ENCODE measurements at places on chromosomes 5 and 9.

- DNase-seq: no peak
These were observed 104.5 kb downstream of the NSG2 start for GRCh38 chr5:174149989-174150388.

DNA sequence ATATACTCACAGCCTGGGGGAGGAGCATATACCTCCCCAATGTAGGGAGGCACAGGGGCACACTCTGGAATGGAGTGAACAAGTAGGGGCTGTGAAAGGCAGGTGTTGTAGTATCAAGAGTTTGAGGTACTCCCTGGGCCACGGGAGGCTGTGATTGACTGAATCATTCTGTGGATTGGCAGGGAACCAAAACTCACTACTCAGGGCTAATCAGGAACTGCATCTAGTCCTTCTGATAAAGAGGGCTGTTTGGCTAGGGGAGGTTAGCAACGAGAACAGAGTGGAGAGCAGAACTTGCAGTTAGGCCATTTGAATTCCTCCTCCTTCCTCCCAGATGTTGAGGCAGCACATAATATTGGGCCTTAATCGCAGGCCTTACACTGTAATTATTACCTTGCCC is 369.2 kb upstream of the MPDZ start:
- DNase-seq: peak; percentile 5

DNA sequence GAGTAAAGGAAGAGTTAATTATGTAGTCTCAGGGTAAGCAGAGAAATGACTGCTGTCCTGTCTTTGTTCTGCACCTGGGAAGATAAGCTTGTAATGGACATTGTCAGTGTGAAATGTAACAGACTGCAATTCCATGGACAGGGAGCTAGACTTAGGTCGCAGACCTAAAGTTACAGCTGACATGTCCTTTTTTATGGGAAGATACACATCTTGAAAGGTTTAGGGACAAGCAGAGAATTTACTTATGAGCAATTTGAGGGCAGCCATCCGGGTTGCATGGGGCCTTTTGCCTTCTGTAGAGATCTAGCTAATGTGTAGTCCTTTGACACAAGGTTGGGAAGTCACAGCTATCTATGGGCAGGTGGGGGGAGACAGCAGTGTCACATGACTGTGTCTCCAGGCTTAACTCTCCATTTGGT is 85.7 kb downstream of the SERINC5 start:
- no peak for DNase-seq

GRCh38 chr5:7894860-7895259 is 25.9 kb downstream of the MTRR start:
- DNase-seq: no peak

GRCh38 chr5:172150514-172151425 is 37.3 kb downstream of the STK10 start:
- peak; percentile 42 for DNase-seq

DNA sequence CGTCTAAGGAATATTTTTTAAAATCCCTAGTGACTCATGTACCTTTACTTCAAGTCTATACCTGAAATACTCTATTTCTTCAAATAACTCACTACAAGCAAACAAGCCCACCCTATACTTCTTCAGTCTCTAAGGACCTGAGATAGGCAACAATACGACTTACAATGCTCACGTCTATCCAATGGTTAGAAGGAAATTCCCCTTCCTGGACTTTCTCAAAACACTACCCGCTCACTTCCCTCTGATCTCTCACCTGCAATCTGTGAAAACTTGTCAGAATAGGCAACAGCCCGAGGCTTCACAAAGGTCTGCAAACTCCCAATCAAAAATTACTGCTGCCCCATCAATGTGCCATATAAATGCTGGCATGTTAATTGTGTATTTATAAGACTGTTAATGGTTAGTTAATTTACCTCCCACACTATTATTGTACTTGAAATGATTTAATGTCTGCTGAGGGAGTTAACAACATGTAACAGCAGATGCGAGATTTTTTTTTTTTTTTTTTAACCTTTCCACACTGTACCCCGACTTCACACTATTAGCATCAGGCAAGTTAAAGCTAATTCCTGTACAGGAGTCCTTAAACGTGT is 27.3 kb downstream of the MAPKAP1 start:
- DNase-seq: no peak

DNA sequence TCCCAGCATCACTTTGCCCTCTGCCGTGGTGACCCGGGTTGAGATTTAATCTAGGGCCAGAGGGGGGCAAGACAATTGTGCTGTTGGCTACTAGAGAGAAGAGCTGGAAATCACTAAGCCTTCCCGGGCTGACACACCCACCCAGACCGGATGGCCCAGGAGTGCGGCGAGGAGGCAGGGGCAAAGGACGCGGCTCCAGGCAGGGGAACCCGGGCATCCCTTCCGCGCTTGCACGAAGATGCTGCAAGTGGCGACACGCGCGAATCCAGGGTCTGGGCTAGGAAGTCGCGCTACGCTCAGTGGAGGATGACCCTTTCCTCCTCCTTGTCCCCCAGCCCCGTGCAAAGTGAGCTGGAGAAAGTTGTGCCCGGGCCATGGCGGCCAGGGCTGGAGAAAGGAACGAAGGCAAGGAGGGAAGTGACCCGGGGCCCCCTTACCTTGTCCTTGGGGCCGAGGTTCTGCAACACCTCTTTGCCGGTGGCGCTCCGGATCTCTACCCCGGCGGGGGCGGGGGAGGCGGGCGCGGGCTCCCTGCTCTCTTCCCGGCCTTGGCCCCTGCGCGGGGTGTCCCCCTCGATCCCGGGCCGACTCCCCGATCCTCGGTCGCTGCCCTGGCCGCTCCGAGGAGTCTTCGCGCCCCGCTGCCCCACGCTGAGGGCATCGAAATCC is 693 bp downstream of the DPYSL3 start:
- peak; percentile 53 for DNase-seq

DNA sequence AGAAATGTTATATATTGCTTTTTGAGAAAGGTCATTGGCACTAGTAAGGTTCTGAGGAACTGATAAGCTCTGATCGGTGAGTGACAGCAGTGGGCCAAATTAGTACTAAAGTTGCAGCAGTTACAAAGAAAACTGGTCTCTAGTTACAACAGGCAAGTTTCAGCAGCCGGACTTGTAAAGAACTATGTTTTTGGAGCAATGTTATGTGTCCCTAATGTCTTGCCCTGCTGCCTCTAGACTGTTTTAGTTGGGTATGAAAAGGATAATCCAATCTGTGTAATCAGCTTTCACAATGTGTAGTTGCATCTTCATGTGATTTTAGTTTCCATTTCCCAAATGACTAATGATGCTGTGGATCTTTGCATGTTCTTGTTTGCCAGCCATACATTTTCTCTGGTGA is 113.5 kb downstream of the CAMK4 start:
- DNase-seq: no peak

GRCh38 chr9:81370650-81371049 is 318.7 kb downstream of the TLE1 start:
- no peak for DNase-seq

- no peak for DNase-seq
These were observed 373.1 kb downstream of the MAT2B start for GRCh38 chr5:163878490-163878889.

DNA sequence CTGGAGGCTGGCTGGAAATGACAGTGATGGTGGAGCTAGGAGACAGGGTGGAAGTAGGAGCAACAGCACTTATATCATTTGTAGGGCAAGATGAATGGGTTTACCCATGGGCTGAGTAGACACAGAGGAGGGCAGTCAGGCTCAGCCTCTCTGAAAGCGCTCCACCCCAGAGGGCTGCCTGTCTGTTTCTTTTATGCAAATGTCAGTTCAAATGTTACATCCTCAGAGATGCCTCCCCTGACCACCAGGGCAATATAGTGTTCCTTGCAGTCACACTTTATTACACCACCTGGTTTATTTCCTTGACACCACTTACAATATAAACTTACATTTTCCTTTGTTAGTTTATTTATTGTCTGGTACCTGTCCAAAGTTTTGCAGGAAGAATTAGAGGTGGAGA is 159.5 kb upstream of the IL12B start:
- no peak for DNase-seq

- no peak for DNase-seq
These were observed 31.8 kb upstream of the LMX1B start for GRCh38 chr9:126581893-126582292.

DNA sequence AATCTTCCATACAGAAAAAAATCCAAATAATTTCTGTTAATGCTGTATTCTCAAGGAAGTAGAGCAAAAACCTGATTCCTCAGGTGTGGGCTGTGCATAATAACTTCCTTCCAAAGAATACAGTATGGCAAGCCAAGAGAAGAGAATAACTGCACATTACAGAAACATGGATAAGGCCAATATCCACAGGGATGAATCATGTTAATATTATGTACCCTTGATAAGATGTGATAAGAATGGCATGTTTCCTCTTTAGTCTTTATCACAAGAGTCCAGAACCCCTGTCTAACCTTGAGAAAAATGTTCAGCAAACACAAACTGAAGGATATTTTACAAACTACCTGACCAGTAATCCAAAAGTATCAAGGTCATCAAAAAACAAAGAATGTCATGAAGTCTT is 795.8 kb downstream of the SEMA5A start:
- no peak for DNase-seq

- DNase-seq: no peak
These were observed 218.4 kb downstream of the EBF1 start for GRCh38 chr5:158881091-158881880.

DNA sequence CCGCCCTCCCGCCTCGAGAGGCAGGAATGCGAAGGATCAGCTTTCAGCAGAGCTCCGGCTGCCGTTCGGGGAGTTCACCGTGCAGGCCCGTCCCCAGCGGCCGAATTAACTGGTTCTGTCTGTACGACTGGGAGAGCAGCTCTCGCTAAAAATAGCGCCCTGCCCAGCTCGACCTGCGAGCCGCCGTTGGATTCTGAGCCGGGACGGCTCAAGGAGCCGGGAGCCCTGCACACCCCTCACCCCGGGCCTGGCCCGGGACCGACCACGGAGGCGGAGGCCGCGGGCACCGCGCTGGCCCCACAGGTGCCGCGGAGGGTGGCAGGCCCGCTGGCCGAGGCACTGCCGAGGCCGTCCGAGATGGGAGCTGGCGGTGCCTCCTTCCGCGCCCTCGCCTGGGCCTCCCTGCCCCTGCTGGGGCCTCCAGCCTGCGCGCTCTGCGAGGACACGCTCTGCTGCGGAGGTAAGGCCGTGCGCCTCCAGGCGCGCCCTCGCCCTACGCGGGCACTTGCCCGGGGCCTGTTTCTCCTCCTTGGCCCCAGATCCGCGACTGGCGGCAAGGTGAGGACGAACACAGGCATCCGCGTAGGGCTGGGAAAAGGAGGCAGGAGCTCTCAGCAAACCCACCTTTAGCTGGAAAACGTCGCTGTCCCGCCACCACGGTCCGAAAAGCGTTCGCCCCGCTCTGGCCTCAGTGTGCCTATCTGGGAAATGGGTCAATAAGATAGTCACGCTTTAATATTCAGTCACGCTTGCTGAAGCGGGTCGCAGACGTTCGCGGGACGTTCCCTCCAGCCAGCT is 53.1 kb upstream of the DAB2IP start:
- peak; percentile 90 for DNase-seq

GRCh38 chr9:129343424-129344375 is 165.6 kb upstream of the IER5L start:
- DNase-seq: no peak

DNA sequence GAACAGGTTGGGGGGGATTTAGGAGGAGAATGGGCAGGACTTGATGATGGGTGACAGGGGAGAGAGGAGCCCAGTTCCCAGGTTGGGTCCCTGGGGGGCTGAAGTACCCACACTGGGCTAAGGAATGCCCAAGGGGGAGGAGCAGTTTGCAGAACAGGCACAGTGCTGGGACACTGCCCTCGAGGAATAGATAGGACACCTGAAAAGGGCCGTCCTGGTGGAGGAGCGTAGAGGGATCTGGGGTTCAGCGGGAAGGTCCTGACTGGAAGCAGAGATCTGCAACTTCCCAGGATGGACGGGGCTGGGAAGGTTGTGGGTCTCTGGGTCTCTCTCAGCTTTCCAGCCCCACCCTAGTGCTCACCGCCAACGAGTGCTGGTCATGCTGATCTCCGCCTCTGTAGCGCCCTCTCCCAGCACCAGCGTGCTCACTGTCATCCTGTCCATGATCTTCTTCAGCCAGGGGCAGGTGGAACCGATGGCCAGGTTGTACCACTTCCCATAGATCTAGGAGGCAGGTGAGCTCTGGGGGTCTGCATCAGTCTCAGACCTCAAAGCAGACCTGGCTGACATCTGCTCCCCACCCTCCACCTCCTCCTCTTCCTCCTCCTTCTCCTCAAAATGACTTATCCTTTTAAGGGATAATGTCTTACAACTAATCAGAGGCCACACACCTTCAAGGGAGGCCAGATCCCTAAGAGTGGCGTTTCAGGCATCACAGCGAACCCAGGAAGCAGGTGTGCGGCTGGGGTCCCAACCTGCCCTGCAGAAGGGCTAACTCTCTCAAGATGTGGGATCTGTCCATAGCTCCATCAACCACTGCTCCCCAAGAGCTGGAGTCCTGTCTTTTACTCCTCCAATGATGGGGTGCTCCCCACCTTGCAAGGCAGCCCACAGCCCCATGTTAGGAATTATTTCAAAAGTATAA is 1.6 kb downstream of the AMBP start:
- no peak for DNase-seq

DNA sequence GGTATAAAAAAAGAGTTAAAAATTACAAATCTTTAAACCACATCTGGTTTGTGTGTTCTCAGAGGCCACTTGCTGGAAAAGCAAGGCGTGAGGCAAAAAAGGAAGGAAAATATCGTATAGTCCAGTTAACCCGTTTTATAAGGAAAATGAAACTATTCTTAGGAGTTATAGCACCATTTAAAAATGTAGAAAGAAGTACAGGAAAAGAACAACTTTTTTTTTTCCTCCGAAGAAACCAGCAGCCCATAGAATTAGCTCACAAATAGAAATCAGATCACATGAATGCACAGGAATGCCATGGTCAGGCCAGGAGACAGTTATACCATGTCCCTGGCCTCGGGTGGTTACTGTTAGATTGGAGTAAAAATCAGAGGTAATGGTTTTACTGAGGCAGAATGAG is 241.6 kb downstream of the FBXL7 start:
- no peak for DNase-seq

DNA sequence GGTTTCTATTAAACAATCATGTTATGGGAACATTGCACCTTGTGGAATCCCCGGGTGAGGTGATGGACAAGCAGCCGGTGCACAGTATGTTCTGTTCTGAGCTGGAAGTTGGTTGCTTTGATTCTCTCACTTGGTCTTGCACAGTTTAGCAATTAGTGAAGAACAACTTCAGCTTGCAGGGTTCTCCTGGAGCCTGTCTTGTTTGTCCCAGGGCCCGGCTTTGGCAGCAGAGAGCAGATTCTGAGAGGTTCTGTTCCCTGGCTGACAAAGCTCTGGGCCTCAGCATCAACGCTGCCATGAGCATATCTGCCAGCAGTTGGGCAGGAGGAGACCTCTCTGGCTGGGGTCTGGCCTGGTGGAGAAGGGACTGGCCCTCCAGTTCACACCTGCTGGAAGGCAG is 16.9 kb downstream of the GADD45G start:
- DNase-seq: no peak
